ENCODE measurements at places on chromosomes 16 and 17.
A peak's percentile ranks its signal among the peaks of the same experiment; 100 is the strongest.

GRCh38 chr17:2212400-2212981, 91.1 kb downstream of the SMG6 start:
- DNase-seq, result no peak

DNA sequence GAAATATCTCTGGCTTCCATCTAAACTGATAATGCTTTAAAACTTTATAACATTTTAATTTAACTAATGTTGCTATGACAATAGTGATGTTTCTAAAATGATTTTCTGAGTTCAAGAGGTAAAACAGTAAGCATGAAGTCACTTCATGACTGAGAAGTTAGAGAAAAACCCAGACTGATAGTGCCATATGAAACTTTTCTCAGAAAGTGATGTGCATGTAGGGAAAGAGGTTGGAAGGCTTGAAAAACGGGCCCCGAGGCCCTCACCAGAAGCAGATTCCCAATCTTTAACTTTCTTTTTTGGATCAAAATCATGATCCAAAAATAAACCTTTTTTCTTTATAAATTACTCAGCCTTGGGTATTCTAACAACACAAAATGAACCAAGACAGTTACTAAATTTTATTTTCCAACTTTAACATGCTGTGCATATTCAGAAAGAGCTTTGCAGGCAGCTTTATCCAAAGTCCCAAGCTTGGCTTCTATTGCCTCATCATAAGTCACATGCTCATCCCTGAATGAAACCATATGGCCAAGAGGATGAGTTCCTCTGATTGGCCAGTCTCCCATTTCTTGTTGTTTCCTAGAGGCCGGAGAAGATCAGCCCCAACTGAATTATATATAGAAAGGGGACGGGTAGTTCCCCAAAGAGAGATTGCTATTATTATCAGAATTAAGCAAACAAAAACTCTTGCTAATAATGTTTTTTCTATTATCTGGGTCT, 357.6 kb upstream of the SALL1 start:
- no peak for DNase-seq

- DNase-seq, result peak; percentile 48
These were observed 274.0 kb downstream of the PHKB start for GRCh38 chr16:47734987-47735594.

GRCh38 chr17:72771734-72772133, 320.8 kb downstream of the SLC39A11 start:
- DNase-seq, result no peak

GRCh38 chr16:8996891-8997290, 33.2 kb upstream of the USP7 start:
- no peak for DNase-seq

- no peak for DNase-seq
These were observed 173.5 kb downstream of the C16orf95 start for GRCh38 chr16:87143661-87144121.

DNA sequence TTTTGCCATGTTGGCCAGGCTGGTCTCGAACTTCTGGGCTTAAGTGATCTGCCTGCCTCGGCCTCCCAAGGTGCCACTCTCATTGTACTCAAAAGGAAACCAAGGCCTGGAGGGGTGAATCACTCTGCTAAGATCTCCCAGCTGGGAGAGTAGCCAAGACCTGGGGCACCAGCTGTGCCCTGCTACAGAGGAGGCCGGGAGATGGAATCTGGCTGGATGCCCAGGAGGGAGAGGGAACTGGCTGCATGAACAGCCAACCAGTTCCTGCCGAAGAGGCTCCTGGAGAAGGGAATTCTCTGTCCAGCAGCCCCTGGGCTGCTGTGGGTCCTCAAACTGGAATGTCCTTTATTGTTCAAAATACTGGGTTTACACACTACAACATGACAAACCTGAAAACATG, 238.7 kb upstream of the CIBAR2 start:
- peak; percentile 92 for DNase-seq

DNA sequence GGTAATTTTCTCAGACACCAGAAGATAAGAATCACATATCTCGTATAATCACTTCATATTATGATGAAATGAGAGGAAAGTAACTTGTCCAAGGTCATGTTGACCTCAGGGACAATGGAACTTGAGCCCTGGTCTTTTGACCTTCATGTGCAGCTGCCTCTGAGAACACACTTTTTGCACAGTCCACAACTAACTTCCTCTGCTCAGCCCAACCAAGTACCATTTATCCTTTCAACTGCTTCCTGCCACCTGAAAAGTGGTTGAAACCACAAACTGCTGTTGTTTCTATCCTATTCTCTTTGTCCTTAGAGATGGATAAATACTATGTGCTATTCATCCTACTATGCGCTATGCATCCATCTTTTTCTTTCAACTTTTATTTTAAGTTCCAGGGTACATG, 2.3 kb upstream of the CCL1 start:
- DNase-seq, result no peak

- no peak for DNase-seq
These were observed 12.7 kb downstream of the SEC14L1 start for GRCh38 chr17:77153472-77153871.

DNA sequence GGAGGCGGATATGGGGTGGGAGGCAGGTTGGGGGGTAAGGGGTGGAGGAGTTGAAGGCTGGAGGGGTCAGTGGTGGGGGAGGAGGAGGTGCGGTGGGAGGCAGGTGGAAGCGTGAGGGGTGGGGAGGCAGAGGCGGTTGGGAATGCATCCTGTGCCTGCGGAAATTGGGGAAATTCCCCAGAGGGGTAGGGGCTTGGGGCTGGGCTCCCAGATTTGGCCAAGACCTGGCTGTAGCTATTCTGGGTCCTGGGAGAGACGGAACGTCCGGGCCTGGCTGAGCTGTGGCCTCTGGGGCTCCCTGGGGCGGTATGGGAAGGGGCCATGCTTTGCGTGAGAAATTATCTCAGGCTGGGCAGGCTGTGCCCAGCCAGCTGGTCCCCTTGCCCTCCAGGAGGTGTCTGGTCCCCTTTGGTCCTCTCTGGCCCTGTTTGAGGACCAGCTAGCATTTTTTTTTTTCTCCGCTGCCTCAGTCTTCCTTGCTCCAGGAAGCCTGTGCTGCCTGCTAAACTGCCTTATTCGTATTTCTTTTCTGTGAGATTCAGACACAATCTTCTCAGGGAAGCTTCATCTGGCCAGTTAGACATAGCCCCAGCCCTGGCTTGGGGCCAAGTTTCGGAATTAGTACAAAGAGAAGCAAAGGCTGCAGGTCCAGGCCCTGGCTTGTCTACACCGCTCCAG, 7.3 kb upstream of the TRPV2 start:
- DNase-seq, result peak; percentile 70

DNA sequence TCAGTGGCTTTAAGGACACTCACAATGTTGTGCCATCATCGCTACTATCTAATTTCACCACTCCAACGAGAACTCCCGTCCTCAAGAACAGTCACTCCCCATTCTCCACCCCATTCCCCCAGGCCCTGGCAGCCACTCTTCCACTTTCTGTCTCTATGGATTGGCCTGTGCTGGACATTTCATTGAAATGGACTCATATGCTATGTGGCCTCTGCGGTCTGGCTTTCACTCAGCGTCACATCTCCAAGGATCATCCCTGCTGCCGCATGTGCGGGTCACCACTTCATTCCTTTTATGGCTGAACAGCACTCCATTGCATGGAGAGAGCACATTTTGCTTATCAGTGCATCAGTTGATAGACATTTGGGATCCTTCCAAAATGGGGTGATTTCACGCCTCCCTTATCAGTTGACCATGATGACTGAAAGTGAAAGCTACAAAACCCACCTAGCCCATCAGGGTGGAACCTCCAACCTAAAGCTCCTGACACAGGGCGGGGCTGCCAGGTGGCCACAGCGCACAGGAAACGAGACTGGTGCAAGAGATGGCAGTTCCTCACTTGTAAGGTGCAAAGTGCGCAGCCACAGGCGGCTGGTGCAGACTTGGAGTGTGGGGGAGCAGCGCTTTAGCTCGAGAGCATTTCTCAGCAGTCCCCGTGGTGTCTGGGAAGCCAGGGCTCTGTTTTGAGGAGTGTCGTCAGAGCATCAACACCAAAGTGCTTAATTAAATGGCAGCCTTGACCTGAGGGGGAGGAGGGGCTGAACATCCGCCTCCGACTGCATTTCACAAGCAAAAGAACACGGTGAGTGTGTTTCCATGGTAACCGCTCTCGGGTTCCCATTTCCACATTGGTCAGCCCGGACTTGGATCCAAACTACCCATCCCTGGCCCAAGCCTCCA, 23.8 kb downstream of the COTL1 start:
- no peak for DNase-seq

DNA sequence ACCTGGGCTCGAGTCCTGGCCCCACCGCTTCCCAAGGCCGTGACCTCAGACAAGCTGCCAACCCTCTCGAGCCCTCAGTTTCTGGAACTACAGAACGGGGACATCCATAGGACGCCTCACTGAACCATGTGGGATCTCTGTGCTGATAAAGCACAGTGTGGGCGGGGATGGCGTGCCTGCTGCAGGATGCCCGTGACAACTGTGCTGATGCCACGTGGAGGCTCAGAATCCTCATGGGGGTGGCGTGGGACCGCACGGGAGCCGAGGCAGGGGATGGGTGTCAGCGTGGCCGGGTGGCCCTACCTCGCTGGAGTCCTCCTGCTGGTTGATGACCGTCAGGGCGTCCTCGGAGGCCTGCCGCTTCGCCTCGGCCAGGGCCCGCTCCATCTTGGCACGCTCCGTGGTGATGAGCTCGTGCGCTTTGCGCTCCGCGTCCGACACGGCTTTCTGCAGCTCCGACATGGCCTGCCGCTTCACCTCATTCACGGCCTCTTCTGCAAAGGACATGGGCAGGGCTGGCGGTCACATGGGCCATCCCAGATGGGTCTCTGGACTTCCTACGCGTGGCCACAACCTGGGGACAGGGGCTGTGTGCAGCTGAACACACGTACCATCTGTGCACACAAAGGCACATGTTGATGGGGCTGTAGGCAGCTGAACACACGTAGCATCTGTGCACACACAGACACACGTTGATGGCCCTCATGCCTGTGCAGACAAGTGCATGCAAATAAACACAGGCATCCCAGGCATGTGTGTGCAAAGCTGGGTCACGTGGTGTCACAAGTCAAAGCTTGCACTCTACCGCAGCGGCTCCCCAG, 12.7 kb upstream of the PABPN1L start:
- DNase-seq, result no peak

- no peak for DNase-seq
These were observed 36.8 kb downstream of the SOCS1 start for GRCh38 chr16:11219178-11219577.

DNA sequence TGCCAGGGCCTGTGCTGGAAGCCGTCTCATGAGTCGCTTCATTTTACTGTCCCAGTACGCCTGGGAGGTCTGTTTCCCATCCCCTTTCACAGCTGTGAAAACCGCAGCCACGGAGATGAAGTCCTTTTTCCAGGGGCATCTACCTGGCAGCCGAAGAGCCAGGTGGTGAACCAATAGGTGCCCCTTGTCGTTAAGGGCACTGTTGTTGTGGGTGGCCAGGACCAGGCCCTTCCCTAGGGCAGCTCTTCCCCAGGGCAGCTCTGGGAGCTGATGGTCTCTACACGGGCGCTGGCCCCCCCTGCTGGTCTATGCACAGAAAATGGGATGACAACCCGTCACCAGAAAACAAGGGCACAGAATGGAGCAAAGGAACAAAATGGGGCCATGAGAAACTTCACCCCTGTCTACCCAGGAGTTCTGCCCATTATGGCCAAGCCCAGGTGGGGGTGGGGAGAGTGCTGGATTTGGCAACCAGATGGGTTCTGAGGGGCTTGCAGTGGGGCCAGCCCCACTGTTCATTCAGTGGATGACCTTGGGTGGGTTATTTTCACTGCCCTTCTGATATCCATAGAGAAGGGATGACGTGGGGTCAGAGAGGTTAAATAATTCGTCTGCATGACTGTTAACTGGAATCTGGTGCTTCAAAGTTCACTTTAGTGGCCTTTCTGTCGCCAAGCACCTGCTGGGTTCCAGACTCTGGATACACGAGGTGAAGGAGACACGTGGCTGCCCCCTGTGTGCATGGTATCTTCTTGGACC, 11.5 kb downstream of the RMI2 start:
- DNase-seq, result peak; percentile 83

GRCh38 chr17:80663781-80664206, 119.2 kb downstream of the RPTOR start:
- peak; percentile 24 for DNase-seq

DNA sequence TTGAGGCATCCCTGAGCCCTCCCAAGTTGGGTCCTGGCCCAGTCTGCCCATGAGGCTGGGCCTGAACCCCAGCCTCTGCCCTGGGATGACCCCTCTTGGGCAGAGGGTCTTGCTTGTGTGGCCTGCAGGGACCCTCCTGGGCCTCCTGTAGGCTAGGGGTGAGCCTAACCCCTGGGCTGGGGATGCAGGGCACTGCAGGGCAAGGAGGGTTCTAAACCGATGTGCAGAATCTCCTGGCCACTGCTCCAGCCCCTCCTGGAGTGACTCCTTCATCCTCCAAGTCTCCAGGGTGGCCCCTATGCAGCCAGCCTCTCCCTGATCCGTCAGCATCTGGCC, 37.5 kb downstream of the LGALS9 start:
- DNase-seq, result no peak

DNA sequence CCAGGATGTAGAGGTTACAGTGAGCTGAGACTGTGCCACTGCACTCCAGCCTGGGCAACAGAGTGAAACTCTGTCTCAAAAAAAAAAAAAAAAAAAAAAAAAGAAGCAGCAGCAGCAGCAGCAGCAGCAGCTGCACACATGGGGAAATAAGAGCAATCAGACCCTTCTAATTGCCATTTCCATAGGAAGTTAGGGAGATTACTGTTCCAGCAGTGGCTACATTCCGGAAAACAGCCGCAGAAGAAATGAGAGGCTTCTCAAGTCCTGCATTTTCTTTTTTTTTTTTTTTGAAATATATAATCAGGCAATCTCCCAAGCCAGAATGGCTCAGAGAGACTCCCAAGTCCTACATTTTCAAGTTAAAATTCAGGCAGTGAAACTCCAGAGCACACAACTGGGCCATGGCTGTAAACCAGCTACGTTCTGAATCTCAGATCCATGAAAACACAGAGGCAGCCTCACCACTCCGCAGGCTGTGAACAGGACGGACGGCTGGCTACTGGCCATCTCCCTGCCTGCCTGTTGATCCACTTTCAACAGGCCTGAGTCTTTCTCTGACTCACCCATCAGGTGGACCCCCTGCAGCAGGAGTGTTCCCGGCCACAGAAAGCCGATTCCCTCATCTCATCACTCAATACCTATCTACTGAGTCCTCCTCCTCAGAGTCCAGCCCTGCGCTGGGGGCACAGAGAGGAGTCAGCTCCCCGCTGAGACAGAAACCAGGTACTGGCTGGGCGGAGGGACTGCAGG, 15.0 kb downstream of the TRPV1 start:
- DNase-seq, result no peak

- no peak for DNase-seq
These were observed 184.8 kb downstream of the BCAS3 start for GRCh38 chr17:60862482-60862881.

All from hepatocyte (in vitro differentiated cells).